ENCODE measurements at places on chromosomes 2 and 18.

GRCh38 chr2:127097471-127097765 lies 9.5 kb downstream of the BIN1 start:
- no peak for DNase-seq

GRCh38 chr2:241912021-241912555 lies 42.6 kb downstream of the RTP5 start:
- DNase-seq, result no peak

GRCh38 chr2:152674334-152674733 lies 42.9 kb downstream of the PRPF40A start:
- no peak for DNase-seq

DNA sequence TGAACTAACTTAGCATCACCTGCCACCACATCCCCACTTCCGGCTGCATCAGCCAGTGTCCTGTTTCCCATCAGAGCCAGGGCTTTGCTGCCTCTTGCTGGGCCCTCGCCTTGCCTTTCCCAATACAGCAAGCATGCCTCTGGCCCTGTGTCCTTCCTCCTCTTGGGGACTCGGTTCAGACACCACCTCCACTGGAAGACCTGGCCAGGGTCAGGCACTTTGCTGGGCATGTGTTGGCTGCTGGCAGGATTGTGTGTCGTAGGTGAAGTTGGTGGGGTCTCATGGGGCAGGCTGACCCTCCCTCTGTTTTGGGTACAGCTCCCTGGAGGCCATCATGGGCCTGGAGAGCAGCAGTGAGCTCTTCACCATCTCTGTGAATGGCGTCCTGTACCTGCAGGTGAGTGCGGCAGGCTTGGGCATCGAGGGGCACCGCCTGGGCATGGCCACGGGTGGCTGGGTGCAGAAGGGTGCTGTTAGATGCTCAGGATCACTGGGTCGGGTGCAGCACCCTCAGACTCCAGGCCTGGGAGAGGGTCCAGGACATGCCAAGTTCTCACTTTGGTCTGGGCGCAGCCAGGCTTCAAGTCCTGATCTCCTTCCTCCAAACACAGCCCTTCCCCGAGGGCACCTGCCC lies 6.6 kb downstream of the ERFE start:
- no peak for DNase-seq

DNA sequence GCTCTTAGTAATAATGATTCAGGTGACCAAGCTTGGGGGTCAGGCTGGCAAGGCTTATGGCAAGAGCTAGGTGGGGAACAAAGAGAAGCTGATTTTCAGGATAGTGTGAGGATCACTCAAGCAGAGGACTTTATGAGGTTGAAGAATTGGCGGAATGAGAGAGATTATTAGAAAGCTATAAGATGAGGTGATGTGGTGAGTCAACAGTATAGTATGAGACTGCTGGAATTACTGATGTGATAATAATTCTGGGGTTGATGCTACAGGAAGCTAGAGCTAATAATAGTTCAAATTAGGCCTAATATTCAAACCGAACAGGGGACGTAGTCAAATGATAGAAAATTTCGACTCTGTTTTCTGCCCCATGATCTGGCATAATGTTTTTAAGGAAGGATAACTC lies 2115.3 kb upstream of the PIK3C3 start:
- no peak for DNase-seq

DNA sequence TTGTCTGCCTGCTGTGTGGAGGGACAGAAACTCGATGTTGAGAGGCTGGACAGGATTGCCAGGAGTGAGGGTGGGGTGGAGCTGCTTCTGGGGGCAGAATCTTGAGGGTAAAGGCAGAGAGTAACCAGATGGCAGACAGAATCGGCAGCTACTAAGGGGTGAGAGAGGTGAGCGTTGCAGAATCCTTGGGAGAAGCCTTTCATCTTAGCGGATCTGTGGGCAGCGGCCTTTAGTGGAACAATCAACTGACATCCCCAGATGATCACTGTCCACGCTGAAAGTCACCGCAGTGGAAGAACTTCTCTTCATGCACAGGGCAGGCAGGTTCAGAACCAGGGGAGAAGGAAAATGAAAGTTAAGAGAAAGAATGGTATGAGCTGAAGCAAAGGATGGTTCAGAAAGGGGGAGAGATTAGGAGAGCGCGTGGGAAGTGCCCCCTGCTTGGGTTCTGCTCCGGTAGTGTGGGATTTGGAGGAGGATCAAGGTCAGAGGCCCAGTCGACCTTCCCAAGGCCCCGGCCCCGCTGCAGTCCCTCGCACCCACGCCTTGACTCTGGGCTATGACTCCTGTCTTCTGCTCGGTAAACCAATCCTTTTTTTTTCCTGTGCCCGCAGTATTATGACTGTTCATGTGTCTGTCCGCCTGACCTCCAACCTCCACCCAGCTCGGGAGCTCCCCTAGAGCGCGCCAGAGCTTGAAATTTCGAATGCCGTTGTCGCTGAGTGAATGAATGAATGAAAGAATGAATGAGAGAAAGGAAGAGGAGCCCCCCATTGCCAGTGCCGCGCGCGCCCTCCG lies 584 bp downstream of the BOLA3 start:
- DNase-seq, result peak; percentile 63

DNA sequence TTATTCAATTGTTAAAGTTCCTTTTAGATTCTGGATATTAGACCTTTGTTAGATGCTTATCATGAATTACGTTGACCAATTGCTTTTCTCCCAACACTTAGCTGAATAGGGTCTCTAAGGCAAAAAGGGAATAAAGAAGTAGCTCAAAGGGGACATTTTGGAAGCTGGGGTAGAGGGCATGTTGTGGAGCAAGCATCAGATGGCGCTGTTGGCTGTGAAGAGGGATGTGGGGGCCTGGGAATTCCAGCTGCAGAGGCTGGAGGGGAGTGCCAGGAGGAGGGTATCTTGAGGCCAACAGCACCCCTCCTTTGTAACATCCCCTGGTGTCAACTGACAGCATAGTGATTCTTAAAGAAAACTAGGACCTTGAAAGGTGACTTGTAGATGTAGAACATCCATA lies 198.2 kb downstream of the ADCYAP1 start:
- DNase-seq, result no peak

- DNase-seq, result no peak
These were observed 205.7 kb downstream of the BCL11A start for GRCh38 chr2:60347781-60348180.

GRCh38 chr2:177147093-177147694 lies 65.4 kb upstream of the HNRNPA3 start:
- peak; percentile 57 for DNase-seq

GRCh38 chr2:208224802-208225201 lies 30.1 kb downstream of the IDH1 start:
- DNase-seq, result no peak

- DNase-seq, result no peak
These were observed 128.7 kb upstream of the SLC35G4 start for GRCh38 chr18:11480692-11481091.

DNA sequence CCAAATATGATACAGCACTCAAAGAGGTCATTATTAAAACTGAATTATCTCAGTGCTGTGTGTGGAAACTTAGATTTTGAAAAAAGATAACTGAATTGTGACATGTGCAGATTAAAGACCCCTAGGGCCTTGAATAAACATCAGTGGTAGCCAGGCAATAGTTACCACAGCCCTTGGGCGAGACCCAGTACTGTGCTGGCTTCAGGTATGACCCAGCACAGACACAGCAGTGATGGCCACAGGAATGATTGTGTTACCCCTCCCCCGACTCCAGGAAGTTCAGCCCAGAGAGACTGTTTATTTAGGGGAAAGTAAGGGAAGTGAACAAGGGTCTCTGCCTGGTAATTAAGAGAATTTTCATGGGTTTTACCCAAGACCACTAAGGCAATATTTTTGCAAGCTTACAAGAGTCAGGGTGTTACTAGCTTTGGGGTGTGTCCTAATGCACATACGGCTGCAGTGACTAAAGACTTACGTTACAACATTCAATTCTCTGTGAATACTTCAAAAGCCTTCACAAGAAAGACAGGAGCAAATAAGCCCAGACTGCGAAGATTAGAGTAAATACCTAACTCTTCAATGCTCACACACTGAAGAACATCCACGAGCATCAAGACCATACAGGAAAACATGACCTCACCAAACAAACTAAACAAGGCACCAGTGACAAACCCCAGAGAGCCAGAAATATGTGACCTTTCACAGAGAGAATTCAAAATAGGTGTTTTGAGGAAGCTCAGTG lies 28.2 kb upstream of the ITGAV start:
- DNase-seq, result no peak

GRCh38 chr2:56008661-56009431 lies 85.3 kb upstream of the EFEMP1 start:
- no peak for DNase-seq

- no peak for DNase-seq
These were observed 111.7 kb upstream of the SCN1A start for GRCh38 chr2:166239548-166239947.

- DNase-seq, result peak; percentile 61
These were observed 213.6 kb downstream of the TNS1 start for GRCh38 chr2:217789003-217789735.
